Uterus (tissue), 4 donors: ENCODE measurements at places on chromosomes 6 and 20. TPM values are rescaled to one million over a fixed set of nuclear protein-coding genes. Genes with fewer than 3 reads are reported as not detected.

The CLVS2 gene
- total RNA-seq = under 0.01 TPM

The CENPW gene
- not detected for total RNA-seq

The LPA gene
- total RNA-seq = not detected

The ULBP1 gene
- total RNA-seq = not detected

The FAM184A gene
- 4.7 TPM for total RNA-seq

The NPEPL1 gene
- 21.2 TPM for total RNA-seq

The CTCFL gene
- not detected for total RNA-seq

The ARMC12 gene
- total RNA-seq = not detected

The ORC3 gene
- 6.2 TPM for total RNA-seq

The PRPH2 gene
- 5.8 TPM for total RNA-seq

The MUC22 gene
- total RNA-seq = not detected

GRCh38 chr20:30816182-30816645, 441.2 kb upstream of the DEFB115 start:
- DNase-seq = no peak

GRCh38 chr20:45842169-45842812, 8.7 kb downstream of the SNX21 start:
- DNase-seq = peak; percentile 76

- no peak for DNase-seq
Observed at GRCh38 chr20:64261138-64261537, 5.6 kb downstream of the PCMTD2 start.

DNA sequence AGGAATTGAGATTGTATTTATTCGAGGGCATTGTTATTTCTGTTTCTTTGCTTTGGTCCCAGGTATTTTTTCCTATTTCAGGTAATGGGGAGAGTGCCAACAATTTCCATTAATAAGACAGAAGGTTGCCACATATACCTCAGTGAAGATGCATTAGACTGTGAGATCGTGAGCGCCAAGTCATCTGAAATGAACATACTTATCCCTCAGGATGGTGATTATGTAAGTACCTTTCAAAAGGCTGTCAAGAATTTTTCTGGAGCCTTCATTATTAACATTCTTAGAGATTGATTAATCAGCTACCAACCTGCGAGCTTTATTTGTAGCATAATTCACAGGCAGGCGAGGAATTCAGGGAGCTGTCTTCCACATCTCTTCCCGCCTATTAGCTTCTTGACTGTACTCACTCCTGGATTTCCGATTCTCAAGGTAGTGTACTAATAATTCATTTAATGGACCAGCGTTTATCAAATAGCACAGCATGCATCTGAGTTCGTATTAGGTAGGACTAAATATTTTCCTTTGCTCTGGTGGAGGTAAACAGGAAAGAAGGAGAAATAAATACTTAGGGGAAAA, 48.6 kb upstream of the FAM8A1 start:
- no peak for DNase-seq

DNA sequence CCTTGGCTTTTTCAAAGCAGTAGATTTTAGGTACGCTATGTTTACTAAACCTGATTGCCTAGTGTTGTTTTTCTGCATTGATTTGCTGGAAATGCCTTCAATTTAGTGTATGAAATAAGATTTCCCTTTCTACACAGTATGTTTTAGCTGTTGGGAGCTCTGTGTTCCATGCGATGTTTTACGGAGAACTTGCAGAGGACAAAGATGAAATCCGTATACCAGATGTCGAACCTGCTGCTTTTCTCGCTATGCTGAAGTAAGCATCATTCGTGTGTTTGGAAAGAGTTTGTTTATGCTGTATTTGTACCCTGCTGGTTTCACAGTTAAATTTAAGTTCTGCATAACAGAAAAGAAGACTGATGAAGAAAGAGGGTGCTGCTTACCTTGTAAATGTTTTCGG, 1.9 kb downstream of the BTBD3 start:
- DNase-seq = no peak

DNA sequence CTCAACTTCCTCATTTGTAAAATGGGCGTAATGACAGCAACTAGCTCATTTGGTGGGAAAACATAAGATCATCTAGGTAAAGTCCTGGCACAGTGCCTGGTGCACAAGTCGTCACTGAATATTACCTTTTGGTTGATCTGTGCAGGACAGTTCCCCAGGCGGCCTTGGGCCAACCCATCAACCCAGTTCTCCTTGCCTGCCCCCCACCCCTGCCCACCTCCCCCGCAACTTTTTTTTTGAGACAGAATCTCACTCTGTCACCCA, 99.2 kb downstream of the JPH2 start:
- DNase-seq = no peak

DNA sequence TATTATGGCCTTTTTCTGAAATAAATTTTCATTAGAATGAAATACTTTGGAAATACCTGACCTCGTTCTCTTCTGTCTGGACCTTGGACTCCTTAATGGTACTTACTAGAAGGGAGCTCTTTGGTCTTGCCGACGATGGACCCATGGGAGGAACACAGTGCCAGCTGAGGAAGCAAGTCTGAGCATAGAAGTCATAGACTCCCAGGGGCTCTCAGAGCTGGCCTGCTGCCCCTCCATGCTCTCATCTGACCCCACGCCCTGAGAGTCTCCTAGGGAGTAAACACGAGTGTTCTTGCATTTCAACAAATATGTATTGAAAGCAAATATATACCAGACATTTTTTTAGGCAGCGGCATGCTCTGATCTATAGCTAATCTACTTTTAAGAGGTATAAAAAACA, 87.8 kb downstream of the PLEKHG1 start:
- DNase-seq = peak; percentile 65

DNA sequence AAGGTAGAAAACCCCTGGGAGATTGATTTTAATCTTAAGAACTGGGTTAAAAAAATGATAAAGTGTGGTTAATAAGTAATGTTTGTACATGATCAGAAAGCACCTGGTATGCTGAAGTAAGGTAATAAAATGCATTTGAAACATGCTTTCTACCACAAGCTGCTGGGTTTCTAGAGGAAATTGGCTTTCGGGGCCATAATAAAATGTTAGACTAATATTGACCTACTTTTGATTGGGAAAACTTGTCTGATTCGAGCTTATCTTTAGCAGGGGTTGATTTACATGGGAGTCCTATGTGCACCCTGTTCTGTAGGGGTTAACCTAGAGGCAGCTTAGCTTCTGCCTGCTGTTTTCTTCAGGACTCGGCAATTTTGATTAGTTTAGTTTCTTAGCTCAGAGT, 50.5 kb downstream of the CRYBG1 start:
- no peak for DNase-seq

DNA sequence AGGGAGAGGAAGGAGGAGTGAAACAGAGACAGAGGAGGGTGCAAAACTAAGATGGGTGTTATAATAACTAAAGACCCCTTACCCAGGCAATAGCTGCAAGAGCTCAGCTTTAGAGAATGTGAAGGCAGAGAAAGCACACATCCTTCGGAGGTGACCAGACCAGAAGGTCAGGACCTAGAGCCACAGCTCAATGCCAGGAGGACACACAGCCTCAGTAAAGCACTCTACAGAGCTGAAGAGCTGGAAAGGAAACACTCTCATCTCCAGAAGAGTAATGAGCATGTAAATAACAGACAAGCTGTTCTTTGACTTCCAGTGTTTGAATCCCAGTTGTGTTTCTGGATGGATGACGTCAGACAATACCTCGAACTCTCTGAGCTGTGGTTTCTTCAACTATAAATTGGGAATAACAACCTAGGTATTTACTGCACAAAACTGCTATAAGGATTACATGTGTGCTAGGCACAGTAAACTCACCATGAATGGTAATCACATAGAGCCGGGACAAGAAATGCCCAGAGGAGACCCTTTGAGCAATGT, 63.2 kb downstream of the MAP3K5 start:
- DNase-seq = no peak

DNA sequence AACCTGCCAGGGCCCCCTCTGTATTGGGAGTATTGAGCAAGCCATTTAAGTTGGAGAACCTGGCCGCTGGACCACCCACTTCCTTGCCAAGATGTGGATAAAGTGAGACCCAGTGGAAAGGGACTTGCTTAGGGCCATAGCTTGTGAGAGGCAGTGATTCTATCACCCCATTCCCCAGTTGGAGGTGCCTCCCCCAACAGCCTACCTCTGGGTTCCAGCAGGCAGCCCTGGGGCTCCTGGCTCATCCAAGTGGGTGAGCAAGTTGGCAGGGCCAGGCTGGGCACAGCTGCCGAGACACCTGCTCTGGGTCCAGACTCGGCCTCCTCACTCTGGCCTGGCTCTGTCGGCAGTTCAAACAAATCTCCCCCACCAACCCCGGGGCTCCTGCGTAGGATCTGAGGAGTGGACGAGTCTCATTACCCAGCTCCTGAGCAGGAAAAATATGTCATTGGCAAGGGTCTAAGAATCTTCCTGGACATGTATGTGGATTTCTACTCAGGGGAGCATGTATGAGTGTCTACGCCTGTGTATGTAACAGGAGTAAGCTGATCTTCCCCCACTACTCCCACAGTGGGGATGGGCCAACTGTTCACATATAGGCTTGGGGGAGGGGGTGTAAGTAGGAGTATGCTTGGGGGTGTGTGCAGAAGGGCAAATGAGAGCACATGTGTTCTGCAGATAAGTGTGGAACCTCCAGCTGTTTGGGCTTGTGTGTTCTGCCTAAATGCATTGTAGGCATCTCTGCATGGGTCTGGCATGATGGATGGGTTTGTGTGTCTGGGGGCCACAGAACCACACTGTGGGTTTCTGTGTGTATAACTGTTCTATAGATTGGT, 1.9 kb downstream of the ID1 start:
- no peak for DNase-seq

DNA sequence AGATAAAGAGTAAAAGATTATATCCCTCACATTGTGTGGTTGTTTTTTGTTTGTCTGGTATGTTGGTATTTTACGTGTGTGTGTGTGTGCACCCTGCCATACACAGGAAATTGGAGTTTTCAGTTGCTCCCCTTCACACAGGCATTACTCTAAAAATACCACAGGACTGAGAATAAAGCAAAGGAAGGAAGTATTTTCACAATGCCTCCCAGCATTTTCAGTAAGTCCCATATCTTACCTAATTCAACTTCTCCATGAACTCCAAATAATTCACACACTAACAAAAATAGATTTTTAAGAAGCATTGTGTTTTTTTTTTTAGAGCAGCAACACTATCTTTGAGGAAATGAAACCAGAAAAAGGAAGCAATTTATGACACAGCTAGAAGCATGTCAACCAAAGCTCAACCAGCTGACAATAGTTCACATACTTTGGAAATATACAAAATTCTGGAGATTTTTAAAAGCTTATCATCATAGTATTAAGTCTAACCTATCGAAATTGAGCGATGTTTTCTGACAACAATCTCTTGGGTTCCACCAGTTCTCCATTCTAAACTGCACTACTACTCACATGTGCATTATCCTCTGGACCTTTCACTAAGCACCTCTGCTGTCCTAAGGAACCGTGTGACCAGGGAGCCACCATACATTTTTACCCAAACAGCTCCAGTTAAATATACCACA, 2.1 kb downstream of the UBE2J1 start:
- no peak for DNase-seq

GRCh38 chr6:170198298-170198697, 92.6 kb downstream of the DLL1 start:
- no peak for DNase-seq
